ENCODE measurements at places on chromosomes 6 and 20.

DNA sequence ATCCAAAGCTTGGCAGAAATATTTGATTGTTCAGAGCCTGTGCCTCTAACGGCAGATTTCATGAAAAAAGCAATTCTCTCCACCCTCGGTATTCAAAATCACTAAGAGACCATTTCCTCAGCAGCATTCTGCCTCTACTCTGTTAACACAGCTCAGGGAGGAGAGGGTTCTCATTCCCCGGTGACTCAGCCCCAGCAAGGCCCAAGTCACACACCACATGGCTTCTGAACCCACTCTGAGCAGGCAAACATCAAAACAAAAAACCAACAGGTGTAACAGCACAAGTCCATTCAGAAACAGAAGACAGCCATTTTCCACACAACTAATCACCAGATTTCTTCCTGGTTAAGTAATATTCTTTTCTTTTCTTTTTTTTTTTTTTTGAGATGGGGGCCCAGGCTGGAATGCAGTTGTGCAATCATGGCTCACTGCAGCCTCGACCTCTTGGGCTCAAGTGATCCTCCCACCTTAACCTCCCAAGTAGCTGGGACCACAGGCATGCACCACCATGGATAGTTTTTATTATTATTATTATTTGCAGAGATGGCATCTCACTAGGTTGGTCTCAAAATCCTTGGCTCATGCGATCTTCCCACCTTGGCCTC lies 55.4 kb downstream of the GFOD1 start:
- DNase-seq: no peak

DNA sequence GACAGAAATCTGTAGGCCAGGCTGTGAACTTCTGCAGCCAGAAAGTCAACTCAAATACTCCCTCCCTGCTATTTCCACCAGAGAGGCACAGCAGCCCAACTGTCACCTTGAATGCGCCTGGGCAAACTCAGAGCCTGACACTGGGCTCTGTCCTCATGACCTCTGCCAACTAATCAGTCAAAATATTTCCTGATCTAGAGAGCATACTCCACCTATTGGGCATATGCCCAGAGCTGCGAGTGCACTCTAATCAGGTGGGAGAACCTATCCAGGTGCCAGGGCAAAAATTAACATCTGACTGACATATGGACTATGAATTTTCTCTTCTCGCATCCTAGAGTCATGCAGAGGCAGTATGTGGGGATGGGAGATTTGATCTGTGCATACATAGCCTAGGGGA lies 406.3 kb upstream of the RUNX2 start:
- no peak for DNase-seq

- no peak for DNase-seq
These were observed 657.7 kb downstream of the PHF3 start for GRCh38 chr6:64293298-64293697.

GRCh38 chr6:34969662-34970265 lies 80.7 kb downstream of the ANKS1A start:
- DNase-seq: no peak

- no peak for DNase-seq
These were observed 95.0 kb downstream of the LRFN2 start for GRCh38 chr6:40492187-40492586.

DNA sequence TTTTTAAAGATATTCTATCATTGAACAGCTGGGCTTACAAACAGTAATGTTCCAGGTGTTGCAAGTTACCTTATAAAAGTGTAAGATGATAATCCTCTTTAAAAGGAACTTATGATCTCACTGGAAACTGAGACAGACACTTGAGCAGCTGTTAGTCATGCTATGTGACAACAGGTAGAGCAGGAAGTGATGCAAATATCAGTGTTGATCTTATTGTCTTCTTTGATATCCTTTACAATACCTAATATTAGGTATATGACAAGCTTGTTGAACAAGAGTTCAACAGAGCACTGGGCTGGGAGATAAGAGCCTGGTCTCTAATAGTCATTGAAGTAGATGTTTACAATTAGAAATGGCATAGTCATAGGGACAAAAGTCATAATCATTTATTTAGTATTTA lies 150.0 kb downstream of the UBE3D start:
- DNase-seq: no peak

- DNase-seq: no peak
These were observed 14.5 kb downstream of the TCF15 start for GRCh38 chr20:595330-596308.

DNA sequence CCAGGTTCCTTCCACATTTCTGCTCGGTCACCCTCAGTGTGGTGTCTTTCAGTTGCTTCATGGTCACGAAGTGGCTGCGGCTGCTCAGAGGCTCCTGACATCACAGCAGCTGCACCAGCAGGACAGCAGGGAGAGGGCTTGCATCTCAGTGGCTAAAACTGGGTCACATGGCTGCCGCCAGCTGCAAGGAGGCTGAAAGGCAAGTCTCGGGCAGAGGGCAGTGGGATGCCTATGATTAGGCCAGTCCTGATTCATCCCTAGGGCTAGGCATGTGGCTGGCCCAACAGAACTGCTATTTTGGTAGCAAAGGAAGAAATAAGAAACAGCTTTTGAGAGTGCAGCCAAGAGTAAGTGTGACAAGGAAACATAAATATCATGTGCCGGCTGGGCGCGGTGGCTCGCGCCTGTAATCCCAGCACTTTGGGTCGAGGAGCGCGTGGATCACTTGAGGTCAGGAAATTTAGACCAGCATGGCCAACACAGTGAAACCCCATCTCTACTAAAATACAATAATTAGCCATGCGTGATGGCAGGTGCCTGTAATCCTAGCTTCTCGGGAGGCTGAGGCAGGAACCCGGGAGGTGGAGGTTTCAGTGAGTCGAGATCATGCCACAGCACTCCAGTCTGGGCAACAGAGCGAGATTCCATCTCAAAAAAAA lies 46.6 kb downstream of the RBM38 start:
- no peak for DNase-seq

- no peak for DNase-seq
These were observed 472.3 kb downstream of the MMUT start for GRCh38 chr6:48990739-48991138.

- DNase-seq: no peak
These were observed 76.6 kb downstream of the YTHDF1 start for GRCh38 chr20:63139356-63139755.

DNA sequence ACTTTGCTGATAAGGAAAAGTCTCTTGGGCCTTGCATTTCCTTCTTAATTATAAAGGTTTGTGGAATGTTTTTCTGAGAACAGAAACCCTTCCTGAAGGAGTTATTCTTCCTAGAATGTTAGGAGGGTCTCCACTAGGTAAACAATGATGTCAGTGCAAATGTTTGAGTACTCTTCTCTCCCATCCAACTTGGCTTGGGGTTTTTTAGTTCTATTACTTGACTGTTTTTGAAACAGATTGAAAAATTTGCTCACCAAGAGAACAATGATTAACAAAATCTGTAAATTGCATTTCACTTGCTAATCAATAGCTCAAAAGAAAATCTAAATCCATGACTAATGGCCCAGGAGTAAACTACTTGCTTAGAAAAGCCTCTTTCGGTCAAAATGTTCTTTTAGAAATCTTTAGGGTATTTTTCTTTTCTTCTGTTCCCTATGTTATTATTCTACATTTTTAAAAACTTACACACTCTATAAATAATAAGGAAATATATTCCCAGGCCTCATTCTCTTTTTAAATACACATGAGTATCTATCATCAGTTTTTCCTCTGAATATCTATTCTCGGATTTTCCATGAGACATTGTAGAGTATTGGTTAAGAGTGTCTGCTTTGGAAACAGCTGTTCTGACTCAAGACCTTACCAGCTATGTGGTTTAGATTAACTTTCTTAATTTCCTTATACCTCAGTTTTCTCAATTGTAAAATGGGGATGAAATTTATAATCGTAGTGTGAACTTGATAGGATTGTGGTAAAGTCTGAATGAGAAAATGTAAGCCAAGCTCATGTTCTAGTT lies 234.2 kb upstream of the CITED2 start:
- no peak for DNase-seq

DNA sequence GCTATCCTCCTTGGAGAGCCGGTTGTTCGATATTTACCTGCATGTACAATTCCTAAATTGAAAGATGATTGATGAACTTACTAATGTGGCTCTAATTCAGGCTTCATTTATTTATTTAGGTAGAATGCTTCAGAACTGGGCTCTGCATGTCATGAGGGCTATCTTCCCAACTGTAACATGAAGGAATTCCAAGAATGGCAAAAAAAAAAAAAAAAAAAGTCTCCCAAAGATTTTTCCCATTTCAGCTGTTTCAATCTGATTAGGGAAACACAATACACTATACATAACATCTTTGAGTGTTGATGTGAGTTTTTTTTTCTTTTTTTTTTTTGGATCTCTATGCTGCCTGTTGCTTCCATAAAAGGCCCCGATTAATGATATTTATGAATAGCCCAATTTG lies 120.1 kb upstream of the SHLD1 start:
- no peak for DNase-seq

- no peak for DNase-seq
These were observed 31.8 kb upstream of the ULBP3 start for GRCh38 chr6:150100745-150101144.

- no peak for DNase-seq
These were observed 23.6 kb upstream of the BTBD3 start for GRCh38 chr20:11894062-11894461.

- DNase-seq: no peak
These were observed 551.2 kb downstream of the QKI start for GRCh38 chr6:163965426-163966348.

DNA sequence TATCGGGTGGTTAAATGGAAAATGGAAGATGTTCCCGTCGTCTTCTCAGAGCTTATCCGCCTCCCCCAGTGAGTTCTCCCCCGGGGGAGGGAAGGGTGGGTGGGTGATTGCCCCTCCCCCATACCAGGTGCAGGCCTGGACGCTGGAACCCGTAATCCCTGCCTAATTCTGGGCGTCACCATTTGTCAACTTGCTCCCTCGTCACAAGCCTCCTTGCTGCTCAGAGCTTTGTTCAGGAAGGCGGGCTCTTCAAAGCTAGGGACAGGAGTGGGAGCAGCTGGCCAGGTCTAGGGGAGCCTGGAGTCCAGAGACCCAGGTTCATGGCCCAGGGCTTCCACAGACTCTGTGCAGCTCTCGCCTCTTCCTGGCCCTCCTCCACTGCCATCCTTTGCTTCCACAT lies 25.6 kb downstream of the CDH22 start:
- DNase-seq: no peak

Data from activated naive CD4-positive, alpha-beta T cell (primary cell).